Suprapubic skin (tissue), 4 donors: ENCODE measurements at places on chromosomes 3 and 15. TPM values are rescaled to one million over a fixed set of nuclear protein-coding genes. Genes with fewer than 3 reads are reported as not detected.

TMC3 gene
- not detected for total RNA-seq

MED12L gene
- total RNA-seq: 0.15 TPM

C3orf85 gene
- total RNA-seq: not detected

TRANK1 gene
- 2.5 TPM for total RNA-seq

HAPLN3 gene
- total RNA-seq: 8.7 TPM

CFAP92 gene
- 1.4 TPM for total RNA-seq

TM4SF18 gene
- total RNA-seq: 7.9 TPM

DNA sequence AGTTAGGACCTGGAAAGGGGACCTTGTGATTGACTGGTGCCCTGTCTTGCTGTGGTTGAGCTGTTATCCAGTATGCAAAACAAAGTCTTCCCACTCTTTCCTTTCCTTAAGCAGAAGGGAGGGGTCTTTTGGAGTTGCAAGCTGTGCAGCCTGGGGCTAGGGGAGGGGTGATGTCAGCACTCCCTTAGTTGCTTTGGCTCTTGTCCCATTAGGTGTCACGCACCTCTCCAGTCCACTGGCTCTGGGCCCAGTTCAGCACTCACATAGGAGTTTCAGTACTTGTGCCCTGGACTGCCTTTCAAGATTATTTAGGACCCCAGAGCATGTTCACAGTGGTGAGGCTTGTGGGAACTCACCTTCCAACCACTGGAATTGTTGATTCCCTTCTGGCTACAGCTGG lies 238.5 kb downstream of the DOCK3 start:
- no peaks in the 10 kb centered on the region for H3K27me3 ChIP-seq
- H3K27ac ChIP-seq: no peak overlapping the region
- DNase-seq: no peak
- H3K4me1 ChIP-seq: no peaks in the 10 kb centered on the region
- H3K36me3 ChIP-seq: no peaks in the 10 kb centered on the region

- no peak for DNase-seq
- H3K27ac ChIP-seq: no peak overlapping the region
- peaks cover 5% of the 10 kb centered on the region for H3K36me3 ChIP-seq
- no peak overlapping the region for H3K4me3 ChIP-seq
Measured at GRCh38 chr3:16378920-16379319, 113.9 kb downstream of the OXNAD1 start.

GRCh38 chr3:122898298-122898697 lies 103.4 kb downstream of the SLC49A4 start:
- no peak overlapping the region for H3K4me3 ChIP-seq
- no peaks in the 10 kb centered on the region for H3K36me3 ChIP-seq
- H3K4me1 ChIP-seq: peaks cover 9% of the 10 kb centered on the region
- no peak overlapping the region for H3K27ac ChIP-seq
- DNase-seq: no peak

DNA sequence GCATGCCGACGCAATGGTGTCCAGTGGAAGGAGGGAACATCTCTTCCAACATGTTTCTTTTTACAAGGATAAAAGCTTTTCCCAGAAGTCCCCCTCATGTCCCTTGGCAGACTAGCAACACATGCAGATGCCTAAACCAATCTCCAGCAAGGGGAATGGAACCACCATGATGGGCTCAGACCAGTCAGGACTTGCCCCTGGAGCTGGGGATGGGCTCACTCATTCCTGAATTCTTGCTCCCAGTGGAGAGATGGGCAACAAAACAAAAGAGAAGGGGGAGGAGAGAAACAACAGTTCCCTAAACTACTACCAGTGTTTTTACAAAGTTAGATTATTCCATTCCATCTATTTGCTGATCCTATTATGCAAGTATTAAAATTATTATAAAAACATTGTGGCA lies 76.8 kb upstream of the OXTR start:
- no peak overlapping the region for H3K4me3 ChIP-seq
- H3K4me1 ChIP-seq: no peaks in the 10 kb centered on the region
- H3K27me3 ChIP-seq: no peaks in the 10 kb centered on the region
- H3K27ac ChIP-seq: no peak overlapping the region

DNA sequence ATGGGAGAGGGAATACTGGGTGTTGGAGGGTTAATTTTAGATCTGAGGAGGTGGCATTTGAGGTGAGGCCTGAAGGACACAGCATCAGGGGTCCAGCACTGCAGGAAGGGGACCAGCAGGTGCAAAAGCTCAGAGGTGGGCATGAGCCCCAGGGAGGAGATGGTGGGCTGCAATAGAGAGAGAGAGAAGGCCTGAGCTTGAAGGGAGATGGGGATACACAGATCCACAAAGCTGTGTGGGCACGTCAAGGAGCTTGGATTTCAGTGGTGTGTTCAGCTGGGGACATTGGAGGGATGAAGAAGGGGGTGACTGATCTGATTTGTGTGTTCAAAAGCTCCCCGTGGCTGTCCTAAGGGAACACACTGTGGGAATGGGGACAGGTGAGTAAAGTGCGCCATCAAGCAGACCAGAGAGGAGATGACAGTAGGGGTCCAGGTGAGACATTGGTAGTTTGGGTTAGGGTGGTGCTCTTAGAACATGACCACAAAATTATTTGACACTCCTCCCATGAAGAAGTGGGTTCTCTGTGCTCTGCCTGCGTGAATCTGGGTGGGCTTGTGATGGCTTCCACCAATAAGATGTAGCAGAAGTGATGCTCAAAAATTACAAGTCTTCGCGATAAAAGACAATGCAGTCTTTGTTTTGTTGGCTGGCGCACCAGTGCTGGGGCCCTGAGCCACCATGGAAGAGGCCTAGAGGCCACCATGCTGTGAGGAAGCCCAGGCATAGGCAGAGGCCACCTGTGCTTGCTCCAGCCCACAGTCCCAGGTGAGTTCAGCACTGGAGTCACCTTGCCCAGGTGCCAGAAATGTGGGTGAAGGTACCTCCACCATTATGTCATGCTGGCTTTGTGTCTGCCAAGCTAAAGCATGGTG lies 1.9 kb upstream of the WNT7A start:
- H3K4me3 ChIP-seq: no peak overlapping the region
- H3K27ac ChIP-seq: no peak overlapping the region
- H3K27me3 ChIP-seq: peaks cover 72% of the 10 kb centered on the region
- no peaks in the 10 kb centered on the region for H3K36me3 ChIP-seq

- no peak for DNase-seq
- no peaks in the 10 kb centered on the region for H3K36me3 ChIP-seq
- no peaks in the 10 kb centered on the region for H3K27me3 ChIP-seq
- peaks cover 6% of the 10 kb centered on the region for H3K4me1 ChIP-seq
Measured at GRCh38 chr3:73212683-73213082, 151.2 kb downstream of the EBLN2 start.

- H3K4me1 ChIP-seq: peaks cover 36% of the 10 kb centered on the region
- no peaks in the 10 kb centered on the region for H3K36me3 ChIP-seq
- peak overlapping the region; percentile 94 for H3K27ac ChIP-seq
Measured at GRCh38 chr3:142577696-142578328, 721 bp downstream of the ATR start.

DNA sequence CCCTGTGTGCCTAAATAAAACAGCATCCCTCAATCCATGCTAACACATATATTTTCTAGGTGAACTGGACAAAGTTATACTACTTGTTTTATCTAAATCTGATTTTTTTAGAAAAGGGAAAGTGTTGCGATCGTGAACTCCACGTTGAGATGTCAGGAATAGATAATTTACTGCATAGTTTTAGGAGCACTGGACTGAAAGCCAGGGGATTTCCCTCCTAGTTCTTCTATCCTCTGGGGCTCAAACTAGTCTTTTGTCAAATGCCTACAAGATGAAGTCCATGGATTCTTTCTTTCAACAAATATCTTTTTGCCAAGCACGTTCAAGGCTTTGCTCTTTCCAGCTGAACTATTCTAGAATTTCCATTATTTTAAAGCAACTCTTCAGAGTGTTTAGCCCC lies 617 bp upstream of the HPS3 start:
- DNase-seq: no peak
- H3K36me3 ChIP-seq: no peaks in the 10 kb centered on the region
- H3K27ac ChIP-seq: peak overlapping the region; percentile 88

GRCh38 chr3:119990888-119991287 lies 103.4 kb downstream of the GSK3B start:
- H3K36me3 ChIP-seq: no peaks in the 10 kb centered on the region
- H3K27ac ChIP-seq: no peak overlapping the region
- H3K4me1 ChIP-seq: peaks cover 17% of the 10 kb centered on the region
- no peak overlapping the region for H3K4me3 ChIP-seq
- no peak for DNase-seq

DNA sequence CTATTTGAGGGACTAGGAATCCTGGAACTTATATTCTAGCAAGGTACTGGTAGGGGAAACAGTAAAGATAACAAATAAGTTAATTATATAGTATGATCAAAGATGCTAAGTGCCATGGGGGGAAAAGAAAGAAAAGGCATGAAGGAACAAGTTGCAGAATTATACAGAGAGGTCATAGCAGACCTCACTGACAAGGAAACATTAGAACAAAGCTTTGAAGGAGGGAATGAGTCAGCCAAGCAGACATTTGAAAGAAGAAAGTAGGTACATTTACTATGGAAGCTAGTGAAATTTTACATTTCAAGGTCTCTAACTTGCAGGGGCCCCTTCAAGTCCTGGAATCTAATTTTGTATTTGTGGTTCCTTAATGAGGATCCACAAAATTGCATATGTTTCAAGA lies 57.2 kb upstream of the TIPARP start:
- no peaks in the 10 kb centered on the region for H3K27me3 ChIP-seq
- H3K4me1 ChIP-seq: no peaks in the 10 kb centered on the region
- H3K27ac ChIP-seq: no peak overlapping the region
- no peaks in the 10 kb centered on the region for H3K36me3 ChIP-seq
- no peak for DNase-seq
- H3K4me3 ChIP-seq: no peak overlapping the region

GRCh38 chr3:130428871-130429712 lies 83.6 kb downstream of the COL6A5 start:
- no peaks in the 10 kb centered on the region for H3K36me3 ChIP-seq
- no peak for DNase-seq
- no peak overlapping the region for H3K27ac ChIP-seq
- H3K4me3 ChIP-seq: no peak overlapping the region
- no peaks in the 10 kb centered on the region for H3K27me3 ChIP-seq

GRCh38 chr15:59020322-59020721 lies 32.9 kb downstream of the RNF111 start:
- H3K4me1 ChIP-seq: no peaks in the 10 kb centered on the region
- no peaks in the 10 kb centered on the region for H3K27me3 ChIP-seq
- no peak overlapping the region for H3K4me3 ChIP-seq

- peaks cover 8% of the 10 kb centered on the region for H3K4me1 ChIP-seq
- H3K27me3 ChIP-seq: no peaks in the 10 kb centered on the region
- H3K36me3 ChIP-seq: no peaks in the 10 kb centered on the region
Measured at GRCh38 chr3:8713901-8714759, 19.5 kb upstream of the CAV3 start.

GRCh38 chr15:58771621-58772250 lies 634 bp downstream of the MINDY2 start:
- peaks cover 41% of the 10 kb centered on the region for H3K4me1 ChIP-seq
- peak overlapping the region; percentile 92 for H3K4me3 ChIP-seq
- DNase-seq: no peak
- H3K27ac ChIP-seq: peak overlapping the region; percentile 96

DNA sequence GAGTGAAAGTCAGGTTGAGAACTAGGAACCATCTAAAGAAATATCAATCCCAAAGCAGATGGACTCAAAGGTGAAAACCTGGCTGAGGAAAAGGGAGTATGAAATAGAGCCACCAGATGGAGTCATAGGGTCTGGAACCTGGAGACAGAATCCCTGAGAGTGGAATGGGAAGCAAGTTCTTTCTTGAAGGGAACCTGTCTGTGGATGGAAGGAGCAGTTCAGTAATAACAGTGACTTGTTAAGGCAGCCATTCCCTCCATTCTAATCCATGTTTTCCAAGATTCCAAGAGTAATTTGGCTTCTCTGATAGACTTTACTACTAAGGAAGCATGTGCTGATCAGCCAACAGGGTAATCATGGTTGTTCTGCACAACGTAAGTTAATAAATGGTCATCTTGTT lies 22.5 kb upstream of the AQP9 start:
- no peak for DNase-seq
- H3K4me3 ChIP-seq: no peak overlapping the region
- no peak overlapping the region for H3K27ac ChIP-seq
- peaks cover 3% of the 10 kb centered on the region for H3K27me3 ChIP-seq

DNA sequence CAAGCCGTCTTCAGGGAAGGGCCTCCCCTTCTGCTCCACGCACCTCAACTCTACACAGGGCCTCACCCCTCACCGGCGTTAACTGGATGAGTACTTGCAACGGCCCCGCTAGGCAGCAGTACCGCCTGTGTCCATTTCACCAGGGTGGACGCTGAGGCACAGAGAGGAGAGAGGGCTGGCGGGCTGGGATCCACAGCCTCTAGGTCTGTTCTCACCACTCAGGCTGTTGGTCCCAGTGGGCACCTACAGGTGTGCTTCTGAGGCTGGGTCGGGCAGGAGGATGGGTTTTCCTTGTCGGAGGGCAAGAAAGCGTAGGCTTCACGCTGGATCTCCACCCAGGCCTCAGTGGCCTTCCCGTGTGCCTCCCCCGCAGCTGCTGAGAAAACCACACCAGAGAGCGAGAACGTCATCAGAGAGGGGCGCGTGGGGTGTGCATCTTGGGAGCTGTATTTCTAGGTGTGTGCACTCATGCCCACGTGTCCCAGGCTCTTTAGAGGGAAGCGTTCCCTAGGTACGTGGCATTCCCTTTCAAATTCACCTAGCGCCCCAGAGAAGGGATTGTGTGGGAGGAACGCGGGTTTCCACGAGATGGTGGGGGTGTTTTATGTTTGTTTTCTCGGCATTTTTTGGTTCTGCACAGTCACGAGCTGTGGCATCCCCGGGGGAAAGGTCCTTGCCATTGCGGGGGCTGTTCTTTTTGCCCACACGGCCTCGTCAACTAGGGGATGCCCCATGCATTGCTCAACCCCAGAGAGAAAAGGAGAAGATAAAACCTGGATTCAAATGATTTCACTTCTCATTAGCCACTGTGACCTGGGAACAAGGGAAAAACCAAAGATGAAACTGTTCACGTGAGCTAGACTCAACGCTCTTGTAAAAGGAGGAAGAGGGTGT lies 67.7 kb downstream of the MGLL start:
- H3K4me3 ChIP-seq: no peak overlapping the region
- H3K36me3 ChIP-seq: no peaks in the 10 kb centered on the region
- peaks cover 9% of the 10 kb centered on the region for H3K4me1 ChIP-seq
- no peak for DNase-seq
- no peaks in the 10 kb centered on the region for H3K27me3 ChIP-seq

DNA sequence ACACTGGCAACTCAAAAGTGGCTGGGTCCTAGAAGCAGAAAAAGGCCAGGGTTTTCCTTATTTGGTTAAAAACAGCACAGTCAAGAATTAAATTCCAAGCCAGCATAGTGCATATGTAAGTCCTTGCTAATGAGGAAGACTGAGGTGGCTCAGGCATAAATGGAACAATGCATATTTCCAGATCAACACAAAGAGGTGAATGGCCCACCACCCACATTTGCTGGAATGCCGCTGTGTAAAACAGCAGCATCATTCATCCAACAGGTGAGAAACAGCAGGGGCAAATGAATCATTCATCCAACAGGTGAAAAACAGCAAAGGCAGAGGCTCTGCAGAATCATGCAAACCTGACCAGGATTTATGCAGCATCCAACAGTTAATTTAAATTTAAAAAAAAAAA lies 32.9 kb downstream of the GPR176 start:
- H3K27me3 ChIP-seq: no peaks in the 10 kb centered on the region
- H3K4me1 ChIP-seq: no peaks in the 10 kb centered on the region
- H3K4me3 ChIP-seq: no peak overlapping the region
- DNase-seq: no peak
